DMS53 (cell line): ENCODE measurements at places on chromosomes 3 and 15.

DNA sequence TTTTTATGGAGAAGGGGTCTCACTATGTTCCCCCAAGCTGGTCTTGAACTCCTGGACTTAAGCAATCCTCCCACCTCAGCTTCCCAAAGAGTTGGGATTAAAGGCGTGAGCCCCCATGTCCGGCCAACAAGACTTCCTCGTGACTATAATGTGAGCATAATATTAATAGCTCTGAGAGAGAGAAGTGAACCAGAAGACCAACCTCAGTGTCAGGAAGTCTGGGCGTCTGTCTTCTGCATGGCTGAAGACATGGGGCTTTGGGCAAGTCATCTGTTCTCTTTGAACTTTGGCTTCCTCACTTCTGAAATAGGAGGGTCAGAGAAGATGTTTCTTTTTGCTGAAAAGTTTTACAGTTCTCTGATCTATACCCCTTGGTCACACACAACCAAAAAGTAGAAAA is 92.1 kb downstream of the SLC49A4 start:
- DNase-seq = no peak

GRCh38 chr3:47019201-47019600 is 39.7 kb downstream of the NBEAL2 start:
- peak; percentile 1 for DNase-seq

- no peak for DNase-seq
Observed at GRCh38 chr3:49630784-49631183, 43.4 kb upstream of the APEH start.

DNA sequence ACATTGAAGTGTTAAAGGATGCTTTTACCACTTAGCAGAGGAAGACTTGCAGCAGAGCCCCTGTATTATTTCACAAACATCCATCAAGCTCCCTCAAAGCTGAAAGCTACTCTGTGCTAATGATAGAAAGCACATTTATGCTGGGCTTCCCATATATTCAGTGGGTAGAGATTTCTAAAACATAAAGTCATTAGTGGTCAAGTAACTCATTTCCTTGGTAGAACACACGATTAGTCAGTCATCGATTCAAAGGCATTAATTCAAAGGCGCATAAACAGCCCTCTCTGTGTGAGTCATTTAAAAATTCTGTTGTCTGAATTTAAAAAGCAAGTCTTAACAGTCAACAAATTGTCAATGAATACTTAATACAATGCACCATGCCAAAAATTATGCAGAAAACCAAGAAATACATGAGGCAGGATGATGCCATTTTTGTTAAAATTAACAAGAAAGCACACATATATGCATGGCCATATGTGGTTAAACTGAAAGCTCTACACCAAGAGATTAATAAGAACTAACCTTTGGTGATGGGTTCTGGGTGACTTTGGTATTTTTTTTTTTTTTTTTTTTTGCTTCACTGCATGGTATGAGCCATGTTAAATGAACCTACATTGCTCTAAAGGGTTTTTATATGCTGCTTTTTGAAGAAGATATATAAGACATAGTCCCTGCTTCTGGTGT is 61.7 kb downstream of the LDHAL6B start:
- DNase-seq = peak; percentile 12

- DNase-seq = peak; percentile 70
Observed at GRCh38 chr3:158127250-158128219, 17.6 kb downstream of the RSRC1 start.

DNA sequence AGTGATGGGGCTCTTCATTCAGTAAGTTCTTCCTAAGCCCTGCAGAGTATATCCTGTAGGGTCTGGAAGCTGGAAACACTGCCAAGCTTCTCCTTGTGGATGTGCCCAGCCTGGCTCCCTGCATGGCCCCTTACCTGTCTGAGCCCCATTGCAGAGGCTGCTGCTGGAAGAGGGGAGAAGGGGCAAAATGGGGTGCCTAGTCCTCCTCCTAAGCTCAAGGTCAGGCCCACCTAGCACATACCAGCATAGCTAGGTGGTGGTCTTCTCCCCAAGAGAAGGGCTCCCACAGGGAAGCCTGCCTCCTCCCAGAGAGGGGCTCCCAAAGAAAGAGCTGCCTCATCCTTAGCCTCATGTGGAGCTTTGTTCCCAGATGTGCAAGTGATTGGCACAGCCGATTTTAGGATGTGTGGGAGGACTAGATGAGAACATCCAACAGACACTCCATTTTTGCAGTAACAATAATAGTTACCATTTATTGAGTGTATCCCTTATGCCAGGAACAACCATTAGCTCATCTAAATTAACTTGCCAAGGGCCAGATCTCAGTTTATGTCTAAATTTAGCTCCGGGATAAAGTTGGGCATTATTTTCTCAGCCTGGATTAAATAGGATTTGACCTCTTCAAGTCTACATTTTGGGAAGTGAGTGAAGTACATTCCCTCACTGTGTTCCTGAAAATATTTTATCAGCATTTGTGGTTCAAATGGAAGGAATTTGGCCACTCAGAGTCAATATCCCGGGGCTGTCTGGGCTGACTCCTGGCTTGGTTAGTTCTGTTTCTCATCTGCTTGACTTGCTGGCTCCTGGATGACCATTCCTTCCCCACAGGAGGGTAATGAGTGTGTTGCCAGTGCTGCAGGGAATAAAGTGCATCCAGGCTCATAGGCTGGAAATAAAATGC is 291.1 kb upstream of the ROPN1 start:
- no peak for DNase-seq

DNA sequence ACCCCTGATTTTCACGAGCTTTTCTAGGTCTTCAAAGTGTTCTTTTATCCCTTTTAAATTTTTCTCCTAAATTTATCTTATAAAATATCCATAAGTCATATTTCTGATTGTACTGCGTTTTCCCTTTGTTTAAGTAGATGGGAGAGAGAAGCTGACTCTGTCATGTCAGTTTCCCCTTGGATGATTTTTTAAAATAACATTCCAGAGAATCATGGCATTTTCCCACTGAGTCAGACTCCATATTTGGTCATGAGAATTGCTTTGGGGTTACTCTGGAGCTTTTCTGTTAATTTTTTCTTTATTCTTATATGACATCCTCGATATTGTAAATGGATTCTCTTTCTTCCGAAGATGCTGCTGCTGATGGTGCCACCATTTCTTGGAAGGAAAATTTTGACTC is 28.6 kb upstream of the UMPS start:
- DNase-seq = no peak

- DNase-seq = no peak
Observed at GRCh38 chr3:168951884-168952283, 711.6 kb downstream of the MECOM start.

- DNase-seq = no peak
Observed at GRCh38 chr15:57320631-57321220, 55.6 kb upstream of the CGNL1 start.

DNA sequence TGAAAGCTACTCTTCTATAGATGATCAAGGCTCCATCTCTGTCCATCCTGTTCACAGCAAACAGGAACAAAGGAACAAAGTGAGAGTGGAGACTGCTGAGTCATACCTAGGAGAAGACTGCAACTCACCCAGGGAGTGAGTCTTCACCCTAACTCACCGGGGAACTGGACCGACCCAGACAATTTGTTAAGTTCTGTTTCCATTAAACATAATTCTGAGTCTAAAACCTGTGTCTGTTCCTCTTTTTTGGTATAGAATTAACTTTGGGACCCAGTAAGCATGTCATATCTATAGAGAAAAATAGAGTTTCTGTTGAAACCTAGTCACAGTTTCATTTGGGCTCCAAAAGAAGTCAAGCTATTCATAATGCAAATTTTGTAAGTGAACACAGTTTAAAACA is 21.6 kb downstream of the CCDC80 start:
- DNase-seq = peak; percentile 49

DNA sequence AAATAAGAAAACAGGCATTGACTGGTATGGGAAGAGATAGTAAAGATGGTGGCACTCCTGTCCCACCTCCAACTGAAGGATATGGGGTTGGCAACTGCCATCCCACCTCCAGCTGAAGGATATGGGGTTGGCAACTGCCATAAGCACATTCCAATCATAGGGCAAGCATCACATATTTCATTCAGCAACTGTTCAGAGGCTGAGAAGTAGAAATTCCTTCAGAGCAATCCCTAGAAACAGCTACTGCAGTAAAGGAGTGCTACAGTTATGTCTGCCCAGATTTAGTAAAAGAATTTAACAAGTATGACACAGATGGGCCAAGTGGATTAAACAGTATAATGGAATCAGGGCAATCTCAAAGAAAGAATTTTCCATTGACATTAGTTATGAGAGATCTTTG is 156.8 kb downstream of the IMPG2 start:
- DNase-seq = no peak

- DNase-seq = peak; percentile 41
Observed at GRCh38 chr15:61216519-61216918, 12.6 kb downstream of the RORA start.

- DNase-seq = no peak
Observed at GRCh38 chr15:67944010-67944641, 104.3 kb upstream of the RNU6-1 start.

DNA sequence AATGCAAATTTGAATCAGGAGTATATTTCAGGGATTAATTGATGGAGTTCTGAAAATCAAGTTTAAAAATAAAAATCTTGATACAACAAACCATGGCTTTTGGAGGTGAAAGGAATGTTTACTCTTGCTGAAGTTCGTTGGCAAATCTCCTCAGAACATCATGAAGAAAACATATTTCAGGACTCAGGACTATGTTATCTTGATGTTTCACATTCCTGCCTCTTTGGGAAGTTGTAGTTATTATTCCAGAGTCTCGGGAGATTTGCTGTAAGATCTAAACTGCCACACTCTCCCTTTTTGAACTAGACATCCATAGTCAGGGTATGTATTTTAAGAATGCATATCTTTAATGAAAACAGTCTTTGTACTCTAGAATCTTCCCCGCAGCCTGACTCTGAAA is 271.2 kb downstream of the RBMS3 start:
- no peak for DNase-seq

- no peak for DNase-seq
Observed at GRCh38 chr3:123076496-123077418, 9.9 kb downstream of the PDIA5 start.

DNA sequence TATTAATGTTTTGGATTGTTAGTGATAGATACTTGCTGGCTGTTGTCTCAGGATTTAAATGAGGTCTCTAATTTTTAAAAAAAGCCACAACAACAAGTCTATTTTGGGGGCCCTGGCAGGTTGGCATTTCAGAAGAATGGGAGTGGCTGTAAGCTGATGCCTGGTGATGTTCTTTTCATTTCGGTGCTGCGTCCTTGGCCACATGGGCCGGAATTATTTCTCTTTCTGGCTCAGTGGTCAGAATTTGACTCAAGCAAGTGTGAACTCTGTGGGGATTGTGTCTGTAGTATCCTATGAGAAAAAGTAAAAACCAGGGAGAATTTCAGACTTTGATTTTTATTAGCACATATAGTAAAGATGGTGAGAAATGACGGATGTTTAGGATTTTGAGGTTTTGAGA is 203.0 kb downstream of the AKAP13 start:
- no peak for DNase-seq

DNA sequence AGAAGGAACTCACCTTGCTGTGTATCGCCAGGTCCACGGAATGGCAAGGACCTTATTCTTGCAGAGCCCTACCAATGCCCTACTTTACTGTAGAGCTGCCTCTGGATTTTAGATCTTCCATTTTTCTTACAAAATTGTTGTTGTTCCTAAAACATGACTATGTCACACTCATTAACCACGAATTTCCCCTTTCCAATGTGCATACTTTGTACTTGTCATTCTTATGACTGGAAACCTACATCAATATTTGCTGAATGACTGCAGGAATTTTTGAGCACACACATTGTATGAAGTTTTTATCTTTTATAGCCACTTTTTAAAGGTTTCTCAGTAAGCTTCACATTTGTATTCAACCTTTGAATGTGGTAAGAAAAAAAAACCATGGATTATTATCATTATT is 35.9 kb upstream of the CMSS1 start:
- no peak for DNase-seq

DNA sequence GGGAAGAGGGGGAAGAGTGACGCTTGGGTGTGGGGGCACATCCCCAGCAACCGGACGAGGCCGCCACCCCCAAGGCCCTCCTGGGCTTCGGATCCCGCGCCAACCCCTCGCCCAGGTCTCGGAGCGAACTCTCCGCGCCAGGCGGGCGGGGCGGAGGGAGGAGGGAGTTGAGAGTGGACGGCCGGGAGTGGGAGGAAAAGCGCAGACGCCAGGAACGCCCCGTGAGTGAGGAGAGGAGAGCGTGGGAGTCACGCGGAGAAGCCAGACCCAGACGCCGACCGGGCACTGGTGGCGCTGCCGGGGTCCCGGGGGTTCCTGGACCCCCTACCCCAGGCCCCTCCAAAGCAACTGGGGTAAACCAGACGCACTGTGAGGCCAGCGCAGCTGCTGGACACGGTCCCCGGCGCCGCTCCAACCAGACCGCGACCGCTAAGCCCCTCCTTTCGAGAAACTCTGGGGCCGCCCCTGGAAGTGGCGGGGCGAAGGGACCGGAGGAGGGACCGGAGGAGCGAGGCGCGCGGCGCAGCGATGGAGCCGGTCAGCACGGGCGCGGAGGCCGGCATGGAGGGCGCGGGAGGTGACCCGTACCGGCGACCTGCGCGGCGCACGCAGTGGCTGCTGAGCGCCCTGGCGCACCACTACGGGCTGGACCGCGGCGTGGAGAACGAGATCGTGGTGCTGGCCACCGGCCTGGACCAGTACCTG is at the start of gene EFCC1:
Gene EFCC1, plus strand, starts transcription at position 204 of the 705 bp plus-strand sequence. Its CDS starts 325 bp downstream, at position 529.
- DNase-seq = no peak

GRCh38 chr15:67839499-67839928 is 331 bp downstream of the RNU6-1 start:
- DNase-seq = peak; percentile 76

DNA sequence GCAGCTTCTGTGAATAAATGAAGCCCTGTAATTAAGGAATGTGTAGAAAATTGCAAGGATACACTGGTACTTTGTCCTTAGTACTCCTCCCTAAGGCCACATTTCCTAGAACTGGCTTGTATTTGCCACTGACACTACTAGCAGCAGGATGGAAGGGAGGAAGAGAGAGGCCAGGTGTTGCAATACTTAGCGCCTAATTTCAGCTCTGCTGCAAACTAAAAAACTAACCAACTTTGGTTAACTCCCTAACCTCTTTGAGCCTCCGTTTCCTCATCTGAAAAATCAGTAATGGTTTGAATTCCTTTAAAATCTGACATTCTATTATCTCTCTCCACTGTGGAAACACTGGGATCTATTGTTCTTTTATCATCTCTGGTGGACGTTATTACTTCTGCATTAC is 257.0 kb downstream of the SV2B start:
- no peak for DNase-seq

- DNase-seq = no peak
Observed at GRCh38 chr3:140376136-140376889, 301.6 kb upstream of the TRIM42 start.
